Mesothelial cell of epicardium (in vitro differentiated cells): ENCODE measurements at places on chromosomes 1 and 21.

- no peak for DNase-seq
Measured at GRCh38 chr1:208538587-208538986, 294.4 kb upstream of the PLXNA2 start.

DNA sequence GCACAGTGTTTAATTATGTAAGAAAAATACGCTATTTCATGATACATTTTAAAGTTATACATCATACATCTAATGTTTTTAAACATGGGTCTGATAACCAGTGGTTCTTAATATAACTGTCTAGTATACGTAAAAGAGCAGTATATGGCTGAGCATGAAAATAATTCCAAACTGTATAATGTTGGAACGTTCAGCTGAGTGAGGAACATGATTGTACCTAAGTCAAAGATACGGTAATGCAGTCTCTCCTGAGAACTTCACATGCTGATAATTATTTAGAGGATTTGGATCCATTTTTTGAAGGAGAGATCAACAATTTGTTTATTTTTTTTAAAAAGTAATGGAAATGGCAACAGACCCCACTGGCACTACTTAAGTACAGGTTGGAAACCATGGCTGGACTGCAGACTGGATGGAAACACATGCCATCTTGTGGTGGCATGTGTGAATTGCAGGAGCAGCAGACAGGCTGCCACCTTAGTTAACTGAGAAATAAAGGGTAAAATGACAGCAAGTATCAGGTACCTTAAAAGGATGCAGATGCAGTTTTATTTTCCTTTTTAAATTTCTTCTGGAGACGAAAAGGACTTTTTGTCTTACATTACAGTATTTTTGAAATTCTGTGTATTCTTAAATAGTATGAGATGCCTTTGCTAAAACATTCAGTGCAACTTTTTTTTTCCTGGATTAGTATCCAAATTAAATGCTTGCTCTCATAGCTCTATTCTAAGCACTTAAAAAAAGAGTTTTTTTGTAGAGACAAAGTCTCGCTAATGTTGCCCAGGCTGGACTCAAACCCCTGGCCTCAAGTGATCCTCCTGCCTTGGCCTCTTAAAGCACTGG, 73.8 kb downstream of the MTR start:
- DNase-seq = no peak

DNA sequence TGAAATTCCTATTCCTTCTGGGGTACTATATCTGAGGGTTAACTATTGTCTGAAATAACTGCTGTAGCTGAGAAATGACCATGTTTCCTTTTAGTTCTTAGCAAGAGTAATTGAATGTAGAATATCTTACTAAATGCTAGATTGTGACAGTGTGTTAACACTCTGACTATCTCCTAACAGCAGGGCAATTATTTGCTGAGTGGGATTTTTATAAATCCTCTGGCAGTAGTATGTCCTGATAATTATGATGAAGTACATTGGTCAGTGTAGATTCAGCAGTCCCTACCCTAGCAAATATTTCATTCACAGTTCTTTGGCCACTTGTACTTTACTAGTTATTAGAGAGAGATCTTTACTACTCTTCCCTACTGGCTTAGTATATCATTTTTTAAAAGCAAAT, 138.6 kb downstream of the SPATA17 start:
- no peak for DNase-seq

GRCh38 chr1:234940841-234941240, 187.8 kb downstream of the TOMM20 start:
- no peak for DNase-seq

DNA sequence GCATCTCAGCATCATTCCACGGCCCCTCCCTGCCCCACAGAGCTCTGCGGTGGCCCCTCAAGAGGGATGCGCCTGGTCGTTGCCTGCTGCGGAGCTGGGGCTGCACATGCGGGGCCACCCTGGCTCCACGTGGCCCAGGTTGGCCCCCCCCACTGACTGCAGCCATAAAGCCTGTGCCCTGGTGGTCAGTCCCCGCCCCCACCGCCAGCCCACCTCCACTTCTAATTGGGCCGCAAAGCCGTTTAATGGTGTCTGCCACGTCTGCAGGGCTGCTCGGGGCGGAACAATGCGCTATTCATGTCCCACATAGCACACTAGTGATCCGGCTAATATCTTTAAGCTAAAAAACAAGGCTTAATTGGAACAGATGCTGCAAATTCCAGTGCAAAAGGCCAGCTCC, 33.5 kb upstream of the ACTRT2 start:
- no peak for DNase-seq

DNA sequence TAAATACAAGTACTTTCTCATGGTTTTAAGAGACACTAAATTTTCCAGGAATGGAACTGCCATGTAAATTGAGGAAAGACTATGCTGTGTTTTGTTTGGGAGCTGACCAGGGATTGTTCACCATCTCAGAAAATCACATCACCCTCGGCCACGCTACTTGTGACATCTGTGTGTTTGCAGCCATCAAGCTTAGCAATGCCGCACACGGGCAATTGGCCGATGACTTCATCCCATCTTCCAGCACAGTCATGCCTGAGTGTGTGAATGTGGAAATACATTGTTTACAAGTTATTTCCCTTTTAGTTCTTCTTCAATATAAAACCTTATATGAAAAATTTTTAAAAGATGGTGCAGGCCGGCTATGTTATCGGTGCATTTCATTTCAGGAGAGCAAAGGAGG, 121.6 kb downstream of the GLIS1 start:
- peak; percentile 14 for DNase-seq

- no peak for DNase-seq
Measured at GRCh38 chr1:43056981-43057391, 98.3 kb upstream of the SLC2A1 start.

GRCh38 chr1:107451715-107452114, 310.9 kb downstream of the NTNG1 start:
- no peak for DNase-seq

DNA sequence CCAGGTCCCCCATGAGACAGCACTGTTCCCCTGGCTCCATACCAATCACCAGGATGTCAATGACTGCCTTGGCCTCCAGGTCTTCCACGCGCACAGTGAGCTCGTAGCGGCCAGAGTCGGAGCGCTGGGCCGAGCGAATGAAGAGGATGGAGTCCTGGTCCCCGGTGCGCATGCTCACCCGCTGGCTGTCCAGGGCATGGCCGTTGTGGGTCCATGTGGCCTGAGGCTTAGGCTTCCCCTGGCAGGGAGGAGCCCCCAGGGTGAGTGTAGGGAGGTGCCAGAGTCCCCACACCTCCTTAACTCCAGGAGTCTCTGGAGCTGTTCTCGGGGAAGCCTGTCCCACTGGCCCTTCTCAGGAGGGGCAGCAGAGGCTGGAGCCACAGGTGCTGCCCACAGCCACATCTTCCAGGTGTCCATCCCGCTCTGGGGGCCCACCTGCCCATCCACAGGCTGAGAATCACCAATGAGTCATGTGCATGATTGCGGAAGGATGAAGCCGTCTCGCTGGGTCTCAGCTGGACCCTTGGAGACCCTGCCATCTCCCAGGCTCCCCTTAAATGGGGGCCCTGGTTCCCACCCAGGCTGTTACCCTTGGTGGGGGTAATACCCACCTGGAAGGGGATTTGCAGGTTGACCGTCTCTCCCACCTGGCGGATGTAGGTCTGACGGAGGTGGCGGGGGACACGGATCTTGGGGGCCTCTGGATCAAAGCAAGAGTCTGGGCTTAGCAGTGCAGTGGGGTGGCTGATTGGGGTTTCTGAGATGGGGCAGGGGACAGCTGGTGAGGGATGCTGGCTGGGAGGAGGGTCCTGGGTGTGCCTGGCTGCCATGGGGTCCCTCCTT, 4.1 kb downstream of the MYBPH start:
- no peak for DNase-seq

DNA sequence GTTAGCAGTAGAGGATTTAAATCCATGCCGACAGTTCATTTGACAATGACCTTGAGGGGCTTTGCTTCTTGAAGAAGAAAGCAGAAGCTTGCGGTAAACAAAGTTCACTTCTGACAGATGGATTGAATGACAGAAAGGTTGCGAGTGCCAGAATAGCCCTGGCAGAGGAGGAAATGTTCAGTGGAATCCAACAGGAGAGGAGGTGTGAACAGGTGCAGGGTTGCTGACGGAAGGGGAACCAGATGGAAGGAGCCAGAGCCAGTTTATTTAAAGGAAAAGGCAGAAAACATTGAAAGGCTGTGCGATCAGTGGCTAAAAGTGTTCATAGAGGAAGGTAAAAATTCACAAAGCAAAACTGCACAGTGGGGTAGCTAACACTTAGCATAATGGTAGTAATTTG, 141.0 kb downstream of the SDCCAG8 start:
- DNase-seq = no peak

- no peak for DNase-seq
Measured at GRCh38 chr1:108691128-108691941, 775 bp upstream of the PRPF38B start.

DNA sequence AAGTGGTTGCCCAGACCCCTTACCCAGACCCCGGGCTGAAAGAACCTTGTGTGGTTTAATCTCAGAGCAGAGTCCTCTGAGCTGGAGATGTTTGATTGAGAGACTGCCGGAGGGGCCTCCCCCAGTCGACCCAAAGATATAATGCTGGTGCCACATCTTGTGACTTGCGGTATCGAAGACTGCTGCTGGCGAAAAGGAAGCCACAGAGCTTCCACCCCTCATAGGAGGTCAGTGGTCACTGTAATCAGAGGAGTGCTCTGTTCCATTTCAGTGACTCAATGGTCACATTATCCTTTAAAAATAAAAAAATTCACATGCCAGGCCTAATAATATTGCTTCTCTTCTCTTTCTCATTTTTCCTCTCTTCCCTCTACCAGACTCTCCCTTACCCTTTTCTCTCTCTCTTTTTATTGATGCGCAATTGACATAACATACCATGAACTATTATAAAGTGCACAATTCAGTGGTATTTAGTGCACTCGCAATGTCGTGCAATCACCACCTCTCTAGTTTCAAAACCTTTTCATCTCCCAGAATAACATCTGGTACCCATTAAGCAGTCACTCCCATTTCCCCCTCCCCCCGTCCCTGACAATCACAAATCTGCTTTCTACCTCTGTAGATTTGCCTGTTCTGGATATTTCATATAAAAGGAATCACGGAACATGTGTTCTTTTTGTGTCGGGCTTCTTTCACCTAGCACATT, 52.6 kb upstream of the LYST start:
- no peak for DNase-seq

- DNase-seq = no peak
Measured at GRCh38 chr1:63014267-63014666, 230.3 kb downstream of the ATG4C start.

DNA sequence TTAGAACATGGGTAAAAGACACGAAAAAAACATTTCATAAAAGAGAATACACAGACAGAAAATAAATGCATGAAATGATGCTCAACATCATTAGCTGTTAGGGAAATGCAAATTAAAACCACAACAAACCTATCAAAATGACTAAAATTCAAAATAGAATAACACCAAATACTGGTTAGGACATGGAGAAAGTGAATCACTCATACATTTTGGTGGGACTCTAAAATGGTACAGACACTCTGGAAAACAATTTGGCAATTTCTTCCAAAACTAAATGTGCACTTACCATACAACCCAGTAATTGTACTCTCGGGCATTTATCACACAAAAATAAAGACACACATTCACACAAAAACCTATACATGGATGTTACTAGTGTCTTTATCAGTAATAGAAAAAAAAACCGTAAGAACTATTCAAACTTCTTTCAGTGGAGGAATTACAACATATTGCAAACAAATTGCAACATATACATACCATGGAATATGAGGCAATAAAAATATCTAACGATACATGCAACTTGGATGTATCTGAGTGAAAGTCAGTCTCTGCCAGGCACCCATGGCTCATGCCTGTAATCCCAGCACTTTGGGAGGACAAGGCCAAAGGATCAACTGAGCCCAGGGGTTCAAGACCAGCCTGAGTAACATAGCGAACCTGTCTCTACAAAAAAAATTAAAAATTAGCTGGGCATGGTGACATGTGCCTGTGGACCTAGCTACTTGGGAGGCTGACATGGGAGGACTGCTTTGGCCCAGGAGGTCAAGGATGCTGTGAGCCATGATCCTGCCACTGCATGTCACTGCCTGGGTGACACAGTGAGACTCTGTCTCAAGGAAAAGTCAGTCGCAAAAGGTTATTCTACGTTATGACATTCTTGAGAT, 19.6 kb downstream of the HSF2BP start:
- DNase-seq = no peak

GRCh38 chr1:246111570-246111969, 395.5 kb downstream of the SMYD3 start:
- DNase-seq = no peak

GRCh38 chr1:222138095-222138494, 396.2 kb upstream of the DUSP10 start:
- DNase-seq = no peak

DNA sequence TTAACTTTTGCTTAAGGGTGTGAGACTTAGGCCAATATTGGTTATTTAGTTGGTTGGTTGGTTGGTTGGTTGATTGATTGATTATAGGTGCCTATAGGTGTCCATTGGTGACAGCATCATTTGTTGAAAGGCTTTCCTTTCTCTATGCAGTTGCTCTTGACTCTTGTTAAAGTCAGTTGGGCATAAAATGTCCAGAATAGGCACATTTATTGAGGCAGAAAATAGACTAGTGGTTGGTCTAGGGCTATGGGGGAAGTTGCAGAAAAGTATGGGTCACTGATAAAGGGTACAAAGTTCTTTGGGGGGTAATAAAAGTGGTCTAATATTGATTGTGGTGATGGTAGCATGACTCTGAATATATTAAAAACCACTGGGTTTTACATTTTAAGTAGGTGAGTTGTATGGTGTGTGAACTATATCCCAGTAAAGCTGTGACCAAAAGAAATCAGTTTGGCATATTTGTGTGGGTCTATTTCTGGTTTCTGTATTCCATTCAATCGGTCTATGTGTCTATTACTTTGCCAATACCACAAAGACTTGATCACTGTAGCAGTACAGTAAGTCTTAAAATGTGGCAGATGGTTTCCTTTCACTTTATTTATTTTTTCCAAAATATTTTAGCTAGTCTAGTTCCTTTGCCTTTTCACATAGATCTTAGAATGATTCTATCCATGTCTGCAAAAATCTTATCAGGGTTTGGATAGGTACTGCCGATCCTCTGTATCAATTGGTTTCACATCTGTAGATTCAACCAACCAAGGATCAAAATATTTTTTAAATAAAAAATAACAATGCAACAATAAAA, 63.0 kb downstream of the ATP1A1 start:
- no peak for DNase-seq
